B cell (primary cell): ENCODE measurements at places on chromosomes 5 and 9. TPM values are rescaled to one million over a fixed set of nuclear protein-coding genes. Genes with fewer than 3 reads are reported as not detected.

GRCh38 chr5:160269017-160269416 lies 39.7 kb downstream of the FABP6 start:
- no peak for DNase-seq

DNA sequence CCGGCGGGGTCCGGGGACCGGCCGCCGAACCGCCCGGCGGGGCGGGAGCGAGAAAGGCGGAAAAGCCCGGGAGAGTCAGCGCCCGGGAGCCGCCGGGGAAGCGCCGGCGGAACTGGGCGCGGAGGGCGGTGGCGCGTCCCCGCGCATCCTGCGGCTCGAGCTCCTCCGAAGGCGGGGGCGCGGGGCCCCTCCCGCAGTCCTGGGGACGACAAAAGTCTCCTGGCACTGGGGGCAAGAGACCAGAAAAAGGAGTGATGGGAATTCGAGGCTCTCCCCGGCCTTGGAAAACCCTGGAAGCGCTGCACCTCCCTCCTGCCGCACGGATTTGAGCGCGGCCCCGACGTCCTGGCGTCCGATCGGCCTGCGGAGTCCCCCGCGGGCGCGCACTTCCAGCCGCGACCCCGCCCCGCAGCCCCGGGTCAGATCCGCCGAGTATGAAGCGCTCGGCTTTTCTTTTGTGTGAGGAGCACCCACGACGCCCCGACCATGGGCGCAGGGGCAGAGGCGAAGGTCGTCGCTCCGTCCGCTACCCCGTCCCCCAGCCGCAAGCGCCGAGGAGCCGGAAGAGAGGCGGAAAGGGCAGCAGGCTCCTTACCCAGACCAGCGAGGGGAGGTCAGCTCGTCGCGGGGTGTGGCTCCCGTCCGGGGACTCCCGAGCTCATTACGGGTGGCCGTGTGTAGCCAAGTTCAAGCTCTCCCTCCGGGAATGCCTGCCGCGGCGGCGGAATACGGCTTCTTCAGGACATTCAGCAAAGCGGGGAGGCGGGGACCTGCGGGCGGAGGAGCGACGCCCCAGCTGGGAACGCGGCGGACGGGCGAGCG lies at the start of gene EPB41L4A:
EPB41L4A (minus strand) TSS at position 114 of the 822 bp plus-strand sequence. CDS start 238 bp downstream, outside the sequence.
- DNase-seq: peak; percentile 61

DNA sequence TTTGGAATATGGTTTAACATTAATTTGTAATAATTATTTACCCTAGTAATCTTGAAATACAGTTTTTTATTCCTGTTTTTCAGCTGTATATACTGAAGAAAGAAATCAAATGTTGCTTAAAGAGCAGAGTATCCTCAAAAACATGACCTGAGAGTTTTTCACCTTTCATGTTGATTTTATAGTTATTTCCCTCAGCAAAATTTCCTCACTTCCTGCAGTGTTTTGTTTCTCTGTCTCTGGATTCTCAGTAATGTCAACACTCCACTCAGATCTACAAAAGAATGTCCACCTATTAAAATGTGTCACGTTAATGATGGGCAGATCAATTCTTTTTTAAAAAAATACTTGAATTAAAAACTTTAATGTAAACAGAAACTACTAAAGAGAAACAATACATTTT lies 398.3 kb downstream of the ANXA1 start:
- no peak for DNase-seq

ZNF483 gene
- 3.0 and 3.3 TPM in 2 replicates for total RNA-seq

DNA sequence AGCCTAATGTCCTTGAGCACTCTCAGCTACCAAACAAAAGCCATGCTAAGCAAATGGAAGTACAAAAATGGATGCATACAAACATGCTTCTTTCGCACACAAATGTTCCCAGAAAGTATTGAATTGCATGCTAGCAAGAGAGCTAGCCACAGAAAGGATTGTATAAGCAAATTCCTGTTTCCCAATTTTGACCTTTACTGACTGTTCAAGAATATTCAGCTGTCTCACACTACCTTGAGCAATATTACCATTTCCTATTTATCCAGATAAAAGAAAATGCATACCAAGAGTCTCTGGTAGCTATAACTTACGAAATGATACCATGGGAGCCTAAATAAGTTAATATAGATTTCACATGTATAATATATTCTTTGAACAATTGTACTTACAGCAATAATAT lies 264.6 kb downstream of the TMEM167A start:
- DNase-seq: no peak
